ENCODE measurements at places on chromosomes 13 and 19.

- DNase-seq, result no peak
Observed at GRCh38 chr13:30119476-30119875, 187.9 kb downstream of the KATNAL1 start.

- DNase-seq, result no peak
Observed at GRCh38 chr13:75762076-75762937, 126.2 kb downstream of the LMO7 start.

DNA sequence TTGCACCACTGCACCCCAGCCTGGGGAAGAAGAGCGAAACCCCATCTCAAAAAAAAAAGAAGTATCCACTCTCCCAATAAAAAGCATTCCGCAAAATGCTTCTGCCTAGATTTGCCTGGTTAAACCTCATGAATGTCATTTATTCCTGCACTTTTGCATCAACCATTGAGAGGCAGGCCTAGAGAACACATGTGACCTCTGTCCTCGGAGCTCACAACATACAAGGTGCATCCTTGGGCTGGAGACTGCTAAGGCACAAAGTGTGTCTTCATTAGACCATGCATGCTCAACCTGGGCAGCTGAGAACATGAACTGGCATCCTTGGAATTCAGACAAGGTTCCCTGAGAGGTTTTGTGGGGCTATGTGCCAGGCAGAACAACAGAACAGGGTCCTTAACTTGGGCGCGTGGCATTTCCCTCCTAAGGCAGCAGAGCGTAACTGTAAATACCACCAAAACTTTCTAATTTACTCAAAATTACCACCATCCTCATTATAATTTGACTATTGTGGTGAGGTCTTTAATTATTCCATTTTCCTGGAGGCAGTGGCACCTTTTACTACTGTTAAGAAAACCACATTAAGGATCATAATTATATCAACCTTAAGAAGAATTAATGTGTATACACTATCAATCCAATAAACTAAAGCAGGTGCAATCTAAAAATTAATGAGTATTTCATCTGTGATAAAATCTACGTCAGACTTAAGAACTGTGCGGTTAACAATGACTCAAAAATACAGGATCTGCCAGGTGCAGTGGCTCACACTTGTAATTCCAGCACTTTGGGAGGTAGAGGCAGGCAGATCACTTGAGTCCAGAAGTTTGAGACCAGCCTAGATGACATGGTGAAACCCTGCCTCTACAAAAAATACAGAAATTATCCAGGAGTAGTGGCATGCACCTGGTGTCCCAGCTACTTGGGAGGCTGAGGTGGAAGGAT lies 13.8 kb downstream of the RCBTB1 start:
- no peak for DNase-seq

DNA sequence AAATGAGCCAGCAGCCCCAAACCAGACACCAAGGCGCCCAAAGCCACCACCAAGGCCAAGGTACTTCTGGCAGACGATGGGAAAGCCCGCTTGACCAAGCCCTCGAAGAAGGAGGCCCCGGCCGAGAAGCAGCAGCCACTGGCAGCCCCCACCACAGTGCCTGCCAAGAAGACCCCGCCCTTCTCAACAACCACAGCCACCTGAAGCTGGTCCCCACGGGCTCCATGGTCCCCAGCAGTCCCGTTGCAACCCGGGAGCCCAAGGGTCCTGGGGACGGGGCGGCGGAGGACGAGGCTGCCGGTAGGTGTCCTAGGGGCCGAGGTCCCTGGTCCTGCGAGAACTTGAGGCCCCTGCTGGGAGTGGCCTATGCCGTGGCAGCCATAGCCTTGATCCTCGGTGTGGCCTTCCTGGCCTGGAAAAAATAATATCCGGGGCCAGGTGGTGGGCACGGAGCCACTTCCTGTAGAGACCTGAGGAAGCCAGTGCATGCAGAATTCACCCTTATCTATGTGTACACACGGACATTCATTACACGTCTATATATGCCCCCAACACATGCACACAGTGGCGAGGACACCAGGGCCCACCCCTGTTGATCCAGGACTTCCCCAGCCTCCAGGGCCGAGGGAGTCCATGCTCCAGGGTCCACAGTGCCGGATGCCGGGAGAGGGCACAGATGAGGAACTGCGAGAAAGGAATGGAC lies 13.8 kb downstream of the C1QTNF9 start:
- no peak for DNase-seq

- DNase-seq, result no peak
Observed at GRCh38 chr19:40663695-40664692, 26.5 kb downstream of the NUMBL start.

- no peak for DNase-seq
Observed at GRCh38 chr13:37009692-37010091, 9.1 kb downstream of the EXOSC8 start.

GRCh38 chr13:84263354-84264069 lies 381.2 kb upstream of the SLITRK1 start:
- no peak for DNase-seq

GRCh38 chr13:19597523-19597922 lies 35.9 kb upstream of the MPHOSPH8 start:
- DNase-seq, result no peak

DNA sequence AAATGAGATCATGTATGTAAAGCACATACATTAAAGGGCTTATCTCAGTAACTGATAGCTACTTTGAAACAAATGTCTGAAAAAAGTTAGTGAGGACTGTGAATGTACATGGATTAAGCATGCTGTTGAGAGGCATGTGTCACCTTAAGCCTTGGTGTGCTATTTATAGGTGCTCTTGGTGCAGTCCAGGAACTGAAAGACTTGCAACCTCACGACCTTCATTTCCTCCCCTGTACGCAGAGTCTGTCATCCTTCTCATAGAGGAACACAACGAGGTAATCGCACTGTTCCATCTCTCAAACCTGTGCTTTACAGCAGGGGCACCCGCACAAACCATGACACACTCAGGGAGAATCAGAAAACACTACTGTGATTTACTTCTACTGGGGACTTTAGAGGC lies 65.6 kb downstream of the UFM1 start:
- DNase-seq, result no peak

DNA sequence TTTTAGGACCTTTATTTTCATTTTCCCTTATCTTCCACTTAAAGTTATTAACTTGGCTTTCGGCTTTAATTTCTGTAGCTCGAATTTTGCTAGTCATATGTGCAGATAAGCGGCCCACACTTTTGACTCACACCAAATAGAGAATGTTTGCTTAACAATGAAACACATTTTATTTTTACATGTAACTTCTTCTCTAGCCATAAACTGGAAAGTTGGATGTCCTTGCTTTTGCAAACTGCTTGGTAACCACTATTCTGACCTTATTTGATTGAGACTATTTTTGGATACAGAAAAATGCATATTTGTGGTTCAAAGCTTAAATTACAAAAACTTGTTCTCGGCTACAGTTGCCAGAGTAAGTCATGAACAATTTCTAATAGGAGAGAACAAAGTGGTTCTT lies 600.0 kb downstream of the KCTD12 start:
- no peak for DNase-seq

DNA sequence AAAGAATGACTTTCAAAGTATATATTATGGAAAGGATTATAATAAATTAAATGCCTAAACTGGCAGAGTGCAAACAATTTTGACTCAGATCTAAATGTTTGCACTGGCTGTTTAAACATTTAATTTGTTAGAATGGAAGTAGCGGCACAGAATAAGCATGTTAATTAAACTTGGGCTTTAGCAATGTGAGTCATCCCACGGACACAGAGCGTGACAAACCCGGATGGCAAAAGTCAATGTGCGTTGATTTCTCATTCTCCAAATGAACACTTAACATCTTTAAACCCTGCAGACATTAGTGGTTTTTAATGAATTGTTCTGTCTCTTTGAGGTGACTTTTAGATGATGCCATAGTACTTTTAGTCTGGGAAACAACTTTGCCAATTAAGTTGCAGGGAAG lies 38.4 kb downstream of the PCDH8 start:
- no peak for DNase-seq

DNA sequence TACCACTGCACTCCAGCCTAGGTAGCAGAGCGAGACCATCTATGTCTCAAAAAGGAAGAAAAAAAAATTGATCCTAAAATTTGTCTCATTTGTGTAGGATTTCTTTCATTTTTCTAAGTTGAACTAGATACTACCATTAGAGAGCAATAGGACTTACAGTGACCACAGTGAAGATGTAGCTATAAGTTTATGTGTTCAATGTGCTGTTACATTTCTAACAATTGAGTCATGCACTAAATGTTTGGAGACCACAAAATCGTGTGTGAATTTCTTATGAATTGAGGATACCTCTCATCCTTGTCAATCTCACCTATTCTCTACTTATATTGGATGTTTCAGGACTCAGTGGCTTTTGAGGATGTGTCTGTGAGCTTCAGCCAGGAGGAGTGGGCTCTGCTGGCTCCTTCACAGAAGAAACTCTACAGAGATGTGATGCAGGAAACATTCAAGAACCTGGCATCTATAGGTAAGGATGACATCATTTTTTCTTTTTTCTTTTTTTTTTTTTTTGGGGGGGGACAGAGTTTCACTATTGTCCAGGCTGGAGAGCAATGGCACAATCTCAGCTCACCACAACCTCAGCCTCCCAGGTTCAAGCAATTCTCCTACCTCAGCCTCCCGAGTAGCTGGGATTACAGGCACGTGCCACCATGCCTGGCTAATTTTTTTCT lies 12.8 kb downstream of the ZNF791 start:
- no peak for DNase-seq

GRCh38 chr13:21672287-21672680 lies 1.4 kb downstream of the FGF9 start:
- DNase-seq, result no peak

DNA sequence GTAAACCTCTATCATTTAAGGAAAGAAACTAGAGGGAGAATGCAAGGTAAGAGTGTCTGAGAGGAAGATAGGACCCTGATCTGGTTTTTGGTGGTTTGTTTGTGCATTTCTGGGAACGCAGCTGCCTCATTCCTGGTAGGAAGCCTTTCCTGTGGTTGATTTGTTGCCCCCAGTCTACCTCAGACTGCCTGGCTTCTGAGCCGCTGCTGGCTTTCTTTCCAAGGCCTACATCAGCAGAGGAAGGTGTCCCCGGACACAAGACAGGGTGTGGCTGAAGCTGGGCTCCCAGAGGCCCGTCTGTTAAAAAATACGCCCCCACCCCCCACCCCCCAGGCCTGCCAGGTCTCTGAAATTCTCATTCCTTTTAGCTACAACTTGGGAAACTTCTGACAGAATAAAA lies 42.6 kb downstream of the C13orf42 start:
- no peak for DNase-seq

DNA sequence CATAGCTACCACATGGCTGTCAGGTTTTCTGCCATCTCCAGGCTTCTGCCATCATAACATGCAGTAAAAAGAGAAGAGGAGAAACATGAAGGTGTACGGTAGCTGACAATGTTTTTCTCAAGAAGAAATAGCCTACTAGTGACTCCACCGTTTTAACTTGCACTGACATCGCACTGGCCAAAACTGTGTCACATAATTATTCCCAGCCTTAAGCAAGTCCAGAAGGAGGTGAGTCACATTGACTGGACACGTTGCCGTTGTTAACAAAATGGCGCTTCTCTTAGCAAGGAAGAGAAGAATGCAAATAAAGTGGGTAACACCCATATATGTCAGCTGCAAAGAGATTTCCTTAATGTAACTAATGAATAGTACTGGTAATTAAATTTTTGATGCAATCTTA lies 810.4 kb upstream of the SLC10A2 start:
- DNase-seq, result no peak
